Activated T-helper 2 cell treated with anti-CD3 and anti-CD28 coated beads, Interferon-gamma antibody, Interleukin-2, Interleukin-4, amounts not matched to agents 10 μg/mL and 5 μg/mL and 100 μg/mL, durations not matched to agents 14 hours and 24 hours and 36 hours (primary cell): ENCODE measurements at places on chromosomes 7 and 10.

DNA sequence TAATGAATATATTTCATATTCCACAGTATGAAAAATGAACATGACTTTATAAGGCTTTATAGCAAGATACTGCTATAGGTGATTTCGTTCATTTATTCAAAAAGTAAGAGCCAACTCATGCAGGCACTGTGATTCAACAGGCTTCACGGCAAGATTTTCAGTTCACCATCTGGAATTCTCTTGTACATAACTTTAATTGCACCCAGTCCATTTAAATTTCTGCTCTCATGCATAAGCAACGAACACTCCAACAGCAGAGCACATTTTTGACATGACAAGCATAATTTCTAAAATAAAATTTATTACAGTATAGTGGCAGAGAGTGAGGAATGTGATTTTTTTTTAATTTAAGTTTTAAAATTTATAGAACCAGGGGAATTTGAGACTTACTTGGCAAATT lies 436.1 kb downstream of the PHTF2 start:
- no peak for DNase-seq

DNA sequence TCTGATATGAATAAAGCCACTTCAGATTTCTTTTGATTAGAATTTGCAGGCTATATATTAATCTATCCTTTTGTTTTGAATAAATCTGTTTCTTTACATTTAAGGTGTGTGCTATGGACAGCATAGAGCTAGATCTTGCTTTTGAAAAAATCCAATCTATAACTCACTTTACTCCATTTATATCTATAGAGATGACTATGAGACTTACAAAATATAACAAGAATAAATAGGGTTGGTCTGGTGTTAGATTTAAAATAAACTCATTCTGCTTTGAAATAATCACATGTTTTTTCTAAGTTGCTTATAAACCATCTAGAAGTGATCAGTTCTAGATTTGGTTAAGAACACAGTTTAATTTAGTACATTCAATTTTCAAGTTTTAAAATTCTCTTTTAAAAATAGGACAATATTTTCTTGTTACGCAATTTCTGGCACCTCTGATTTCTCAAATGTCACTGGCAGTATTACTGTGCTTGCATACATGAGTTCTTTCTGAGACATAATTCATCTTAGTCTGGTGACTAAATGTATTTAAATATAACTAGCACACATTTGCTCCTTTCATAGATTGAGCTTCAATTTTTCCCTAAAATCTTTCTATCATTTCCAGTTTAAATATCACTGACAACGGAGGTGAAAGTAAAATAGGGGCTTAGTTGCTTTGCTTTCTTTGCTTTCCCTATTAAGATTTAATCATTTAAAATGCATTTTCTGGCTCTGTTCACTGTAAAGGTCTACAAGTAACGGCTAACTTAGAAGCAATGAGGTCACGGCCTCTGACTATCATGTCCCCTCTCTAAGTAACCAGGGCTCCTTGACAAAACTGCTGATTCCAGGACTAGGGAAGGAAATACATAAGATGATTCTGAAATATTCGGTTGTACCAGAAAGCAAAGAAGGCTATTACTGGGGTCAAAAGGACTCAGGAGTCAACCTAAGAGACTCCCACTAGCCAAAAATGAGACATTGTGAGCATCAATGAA lies 89.3 kb downstream of the ICA1 start:
- DNase-seq: no peak

GRCh38 chr10:37734971-37735370 lies 122.4 kb downstream of the ZNF248 start:
- no peak for DNase-seq

DNA sequence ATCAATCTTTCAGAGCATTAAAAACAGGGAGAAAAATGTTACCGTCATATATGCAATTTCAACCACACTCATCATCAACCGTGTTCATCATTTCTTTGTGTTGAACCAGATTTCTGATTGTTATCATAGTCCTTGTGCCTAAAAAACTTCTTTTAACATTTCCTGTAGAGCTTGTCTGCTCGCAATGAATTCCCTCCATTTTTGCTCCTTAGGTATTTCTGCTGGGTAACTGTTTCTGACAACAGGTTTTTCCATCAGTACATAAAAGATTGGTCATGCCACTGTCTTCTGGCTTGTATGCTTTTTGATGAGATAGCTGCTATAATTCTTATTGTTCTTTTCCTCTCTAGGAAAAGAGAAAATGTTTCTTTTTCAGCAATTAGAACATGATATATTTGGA lies 8.6 kb upstream of the RBM33 start:
- no peak for DNase-seq
